ENCODE measurements at places on chromosomes 4 and X. TPM values are rescaled to one million over a fixed set of nuclear protein-coding genes. Genes with fewer than 3 reads are reported as not detected.
A peak's percentile ranks its signal among the peaks of the same experiment; 100 is the strongest.

DNA sequence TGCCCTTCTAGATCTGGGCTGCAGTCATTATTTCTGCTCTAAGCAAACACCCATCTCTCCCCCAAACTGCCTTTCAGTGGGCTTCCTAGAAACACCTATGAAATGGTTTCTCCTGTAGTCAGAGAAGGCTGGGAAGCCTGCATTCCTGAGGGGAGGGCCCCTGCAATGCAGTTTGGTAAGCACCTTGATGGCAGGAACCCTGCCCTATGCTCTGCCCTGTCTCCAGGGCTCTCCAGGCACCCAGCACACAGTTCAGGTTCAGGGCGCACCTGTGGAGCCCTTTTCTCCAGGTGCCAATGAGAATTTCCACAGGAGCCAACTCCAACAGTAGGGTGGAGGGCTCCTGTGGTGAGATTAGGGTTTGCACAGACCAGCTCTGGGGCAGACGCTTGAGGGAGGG is 69.1 kb upstream of the FBXW7 start:
- DNase-seq = no peak

DNA sequence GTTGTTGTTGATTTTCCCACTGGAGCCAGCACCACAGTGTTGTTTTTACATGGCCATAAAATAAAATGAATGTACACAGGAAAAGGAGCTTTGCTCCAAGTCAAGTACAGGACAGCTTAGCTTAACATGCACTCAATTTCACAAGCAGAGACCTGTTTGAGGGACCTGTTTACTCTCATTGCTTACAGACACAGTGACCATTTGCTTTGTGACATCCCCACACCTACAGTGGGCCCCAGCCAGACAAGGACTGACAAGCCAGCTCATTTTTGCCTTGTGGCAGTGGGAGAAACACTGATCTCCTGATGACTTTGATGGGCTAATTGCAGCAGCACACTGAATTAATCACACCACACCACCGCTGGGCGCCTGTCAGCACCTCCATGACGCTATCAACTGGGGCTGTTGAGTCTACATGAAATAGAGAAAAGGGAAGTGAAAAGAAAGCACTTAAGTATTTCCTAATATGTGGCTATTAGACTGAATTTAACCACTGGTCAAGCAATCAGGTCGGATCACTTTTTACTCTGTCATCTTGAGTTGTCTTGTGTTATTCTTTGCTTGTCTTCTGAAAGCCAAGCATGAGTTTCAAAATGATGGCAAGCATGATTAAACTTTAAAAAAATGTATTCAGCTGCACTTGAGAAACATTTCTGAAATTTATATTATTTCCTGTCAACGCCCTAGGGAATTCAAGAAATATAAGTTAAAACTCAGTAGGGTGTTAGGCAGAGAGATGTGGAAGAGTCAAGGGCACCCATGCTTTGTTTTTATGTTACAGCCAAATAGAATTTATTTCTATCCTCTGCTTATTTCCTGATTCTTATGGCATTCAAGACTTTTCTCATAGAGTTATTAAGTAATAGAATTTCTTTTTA is 557.7 kb downstream of the RAB28 start:
- DNase-seq = no peak

- DNase-seq = no peak
Observed at GRCh38 chr4:14149176-14150053, 521.9 kb upstream of the BOD1L1 start.

ADGRG2 gene
- total RNA-seq = not detected

GRCh38 chr4:87490664-87491369 is 38.4 kb downstream of the SPARCL1 start:
- DNase-seq = no peak

DNA sequence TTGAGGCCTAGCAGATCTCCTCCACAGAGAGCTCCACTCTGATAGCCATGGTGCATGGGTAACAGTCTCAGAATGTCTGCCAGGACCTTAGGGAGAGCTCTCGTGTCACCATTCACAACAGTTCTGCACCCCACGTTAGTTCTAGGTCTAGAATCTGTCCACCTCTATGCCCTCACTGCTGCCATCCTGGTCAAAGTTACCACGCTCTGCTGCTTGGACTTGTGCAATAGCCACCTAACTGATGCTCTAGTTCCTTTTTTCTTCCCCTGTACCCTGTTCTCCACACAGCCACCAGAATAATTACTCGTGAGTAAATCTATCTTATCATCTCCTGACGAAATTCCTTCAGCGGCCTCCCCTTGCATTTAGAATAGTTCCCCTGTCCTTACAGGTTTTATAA is 268.8 kb upstream of the GATB start:
- no peak for DNase-seq

DNA sequence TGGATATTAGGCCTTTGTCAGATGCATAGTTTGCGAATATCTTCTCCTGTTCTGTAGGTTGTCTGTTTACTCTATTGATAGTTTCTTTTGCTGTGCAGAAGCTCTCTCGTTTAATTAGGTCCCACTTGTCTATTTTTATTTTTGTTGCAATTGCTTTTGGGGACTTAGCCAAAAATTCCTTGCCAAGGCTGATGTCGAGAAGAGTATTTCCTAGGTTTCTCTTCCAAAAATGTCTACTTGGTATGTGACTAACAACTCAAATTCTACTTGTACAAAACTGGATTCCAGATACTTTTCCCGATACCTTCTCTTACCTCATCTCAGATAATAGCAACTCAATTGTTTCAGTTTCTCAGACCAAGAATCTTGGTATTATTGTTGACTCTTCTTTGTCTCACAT is 142.4 kb upstream of the GLRA2 start:
- DNase-seq = no peak

GRCh38 chrX:100944601-100945000 is 15.9 kb upstream of the XKRX start:
- no peak for DNase-seq

GRCh38 chr4:126028876-126029275 is 714.1 kb downstream of the FAT4 start:
- no peak for DNase-seq

DNA sequence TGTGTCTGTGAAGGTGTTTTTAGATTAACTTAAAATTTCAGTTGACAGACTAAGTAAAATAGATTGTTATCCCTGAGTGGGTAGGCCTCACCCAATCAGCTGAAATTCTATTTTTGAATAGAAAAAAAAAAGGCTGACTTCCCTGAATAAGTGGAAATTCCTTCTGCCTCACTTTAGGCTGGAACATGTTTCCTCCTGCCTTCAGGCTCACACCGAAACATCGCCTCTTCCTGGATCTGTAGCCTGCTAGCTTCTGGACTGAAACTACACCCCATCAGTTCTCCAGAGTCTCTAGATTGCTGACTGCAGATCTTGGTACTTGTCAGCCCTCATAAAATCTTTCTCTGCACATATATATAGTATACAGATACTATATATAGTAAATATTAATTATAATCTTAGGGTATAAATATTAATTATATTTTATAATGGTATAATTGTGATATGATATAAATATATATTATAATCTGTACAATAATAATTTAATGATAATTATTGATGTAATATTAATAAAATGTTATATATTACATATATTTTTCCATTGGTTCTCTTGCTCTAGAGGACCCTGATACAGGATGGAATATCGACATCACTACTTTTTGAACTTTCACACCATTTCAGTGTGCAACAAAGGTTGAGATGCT is 13.7 kb upstream of the SLIT2 start:
- no peak for DNase-seq

ARX gene
- total RNA-seq = 0.56 TPM

DNA sequence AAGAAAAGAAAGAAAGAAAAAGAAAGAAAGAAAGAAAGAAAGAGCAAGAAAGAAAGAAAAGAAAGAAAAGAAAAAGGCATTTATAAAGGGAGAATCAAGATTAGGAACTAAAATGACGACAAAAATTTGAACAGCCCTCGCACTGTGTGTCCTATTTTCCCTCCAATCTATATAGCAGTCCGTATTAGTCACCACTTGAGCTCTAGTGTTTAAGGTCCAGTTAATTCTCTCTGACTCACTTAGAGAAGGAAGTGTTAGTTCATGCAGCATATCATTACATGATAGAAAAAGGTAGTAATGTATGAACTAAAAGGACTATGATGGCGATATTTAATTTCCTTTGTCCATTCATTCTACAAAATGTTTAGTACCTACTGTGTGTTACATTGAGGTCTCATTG is 122.7 kb downstream of the CBLL2 start:
- DNase-seq = no peak

DNA sequence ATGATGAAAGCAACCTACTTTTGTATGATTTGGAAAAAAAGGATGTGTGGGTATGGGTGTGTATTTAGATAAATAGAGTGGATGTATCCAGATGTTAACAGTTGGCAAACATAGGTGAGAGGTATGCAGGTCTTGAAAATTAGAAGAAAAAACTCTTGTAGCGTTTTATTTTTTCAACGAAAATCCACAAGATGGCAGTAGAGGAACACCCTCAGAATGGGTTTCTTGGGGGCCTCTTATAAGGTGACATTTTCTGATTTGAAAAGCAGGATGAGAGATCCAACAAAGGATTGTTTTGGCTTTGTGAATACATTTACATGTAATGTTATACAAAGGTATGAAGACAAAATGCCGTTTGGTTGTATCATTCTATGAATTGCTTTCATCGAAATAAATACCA is 68.3 kb downstream of the FMR1NB start:
- peak; percentile 52 for DNase-seq

DNA sequence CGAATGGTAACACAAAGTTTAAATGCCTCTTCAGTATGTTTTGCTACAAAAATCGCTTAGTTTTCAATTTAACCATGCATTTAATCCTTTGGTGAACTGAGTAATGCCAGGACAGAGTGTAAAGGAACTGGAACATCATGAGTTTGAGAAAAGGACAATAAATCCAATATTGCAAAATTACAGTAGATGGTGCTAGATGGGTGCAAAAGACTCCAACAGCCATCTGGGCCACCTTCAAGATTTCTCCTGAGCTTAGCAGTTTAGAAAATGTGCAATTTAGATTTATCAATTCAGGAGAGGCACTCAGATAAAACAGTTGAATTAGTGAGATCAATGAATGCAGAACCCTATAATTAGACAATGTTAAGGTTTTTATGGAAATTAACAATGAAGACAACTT is 33.2 kb upstream of the MID1IP1 start:
- peak; percentile 46 for DNase-seq

- no peak for DNase-seq
Observed at GRCh38 chr4:113122066-113122465, 72.6 kb downstream of the ANK2 start.

DNA sequence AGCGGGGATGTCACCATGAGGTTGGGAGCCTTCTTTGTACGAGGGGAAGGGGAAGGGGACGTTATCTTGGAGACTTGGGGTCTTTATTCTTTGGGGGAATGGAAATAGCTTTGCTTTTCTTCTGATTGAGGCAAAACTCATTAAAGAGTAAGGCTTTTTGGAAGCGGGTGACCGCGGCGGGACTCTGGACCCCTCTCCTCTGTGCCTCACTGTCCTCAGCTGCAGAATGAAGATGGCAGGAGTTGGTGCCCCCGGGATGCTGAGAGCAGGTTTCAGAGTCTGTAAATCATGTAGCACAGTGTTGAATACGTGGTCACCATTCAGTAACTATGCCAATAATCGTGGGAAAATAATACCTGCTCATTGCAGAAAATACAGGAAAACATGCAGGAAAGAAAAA is 32.1 kb downstream of the HTT-AS start:
- DNase-seq = no peak

SCML1 gene
- 5.6 TPM for total RNA-seq

GRCh38 chrX:1649621-1650020 is 34.8 kb downstream of the ASMT start:
- no peak for DNase-seq

- DNase-seq = no peak
Observed at GRCh38 chr4:3236326-3236878, 12.6 kb upstream of the MSANTD1 start.

SHROOM4 gene
- total RNA-seq = 3.0 TPM

TMEM271 gene
- not detected for total RNA-seq

HERC6 gene
- 2.8 TPM for total RNA-seq

ADH1A gene
- not detected for total RNA-seq

- DNase-seq = peak; percentile 64
Observed at GRCh38 chr4:152408514-152409327, 127.2 kb downstream of the FBXW7 start.

ARMCX4 gene
- 0.93 TPM for total RNA-seq

DNA sequence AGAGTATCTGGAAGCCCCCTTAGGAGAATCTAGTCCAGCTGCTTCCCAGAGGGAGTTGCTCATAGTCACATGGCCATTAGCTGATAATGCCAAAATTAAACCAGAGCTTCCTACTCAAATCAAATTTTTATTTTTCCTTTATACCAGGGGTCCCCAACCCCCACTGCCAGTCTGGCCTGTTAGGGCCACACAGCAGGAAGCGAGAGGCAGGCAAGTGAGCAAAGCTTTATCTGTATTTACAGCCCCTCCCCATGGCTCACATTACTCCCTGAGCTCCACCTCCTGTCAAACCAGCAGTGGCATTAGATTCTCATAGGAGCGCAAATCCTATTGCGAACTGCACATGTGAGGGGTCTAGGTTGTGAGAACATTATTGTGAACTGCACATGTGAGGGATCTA is 19.2 kb upstream of the TNIP3 start:
- no peak for DNase-seq

DNA sequence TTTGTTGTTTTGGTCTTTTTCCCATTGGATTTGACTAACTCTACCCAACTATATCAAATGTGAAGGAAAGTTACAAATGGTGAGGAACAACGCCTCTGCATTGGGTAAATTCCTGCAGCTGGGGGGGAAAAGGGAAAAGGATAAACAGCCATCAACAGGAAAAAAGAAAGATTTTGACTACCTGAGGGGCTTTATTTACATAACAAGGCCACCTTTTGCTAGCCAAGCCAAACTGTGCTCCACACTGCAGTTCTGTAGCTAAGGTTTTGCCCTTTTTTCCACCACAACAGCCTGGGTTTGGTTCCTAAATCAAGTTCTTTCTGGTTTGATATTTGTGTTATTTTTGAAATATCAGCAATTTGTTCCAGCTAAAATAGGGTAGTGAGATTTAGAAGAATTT is 40.8 kb downstream of the RHOXF2B start:
- DNase-seq = no peak

DNA sequence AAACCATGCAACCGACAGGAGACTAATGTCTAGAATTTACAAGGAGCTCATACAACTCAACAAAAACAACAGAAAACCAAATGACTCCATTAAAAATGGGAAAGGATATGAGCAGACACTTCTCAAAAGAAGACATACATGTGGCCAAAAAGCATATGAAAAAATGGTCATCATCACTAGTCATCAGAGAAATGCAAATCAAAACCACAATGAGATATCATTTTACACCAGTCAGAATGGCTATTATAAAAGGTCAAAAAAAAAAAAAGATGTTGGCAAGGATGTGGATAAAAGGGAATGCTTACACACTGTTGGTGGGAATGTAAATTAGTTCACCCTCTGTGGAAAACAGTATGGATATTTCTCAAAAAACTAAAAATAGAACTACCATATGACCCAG is 50.5 kb upstream of the CHRDL1 start:
- no peak for DNase-seq

- no peak for DNase-seq
Observed at GRCh38 chr4:87758270-87758669, 41.1 kb upstream of the IBSP start.

FGG gene
- 0.45 TPM for total RNA-seq

- DNase-seq = no peak
Observed at GRCh38 chr4:178937130-178937529, 1494.9 kb upstream of the AGA start.

All from SK-MEL-5 (cell line).